ENCODE measurements at places on chromosomes 13 and 19. TPM values are rescaled to one million over a fixed set of nuclear protein-coding genes. Genes with fewer than 3 reads are reported as not detected.

Gene CACNG6
- not detected for total RNA-seq

Gene STOML3
- total RNA-seq = not detected

Gene CGB8
- not detected for total RNA-seq

Gene IL12RB1
- total RNA-seq = 43.3 TPM

Gene KLK10
- total RNA-seq = not detected

Measured in activated T-helper 2 cell treated with anti-CD3 and anti-CD28 coated beads, Interferon-gamma antibody, Interleukin-2, Interleukin-4, amounts not matched to agents 10 μg/mL and 5 μg/mL and 100 μg/mL, durations not matched to agents 14 hours and 24 hours and 36 hours (primary cell).